Peyer's patch (tissue), 4 donors: ENCODE measurements at places on chromosomes 6 and 20. TPM values are rescaled to one million over a fixed set of nuclear protein-coding genes. Genes with fewer than 3 reads are reported as not detected.
A peak's percentile ranks its signal among the peaks of the same experiment; 100 is the strongest.

SLC25A27 gene
- total RNA-seq: 57.8 TPM

DNA sequence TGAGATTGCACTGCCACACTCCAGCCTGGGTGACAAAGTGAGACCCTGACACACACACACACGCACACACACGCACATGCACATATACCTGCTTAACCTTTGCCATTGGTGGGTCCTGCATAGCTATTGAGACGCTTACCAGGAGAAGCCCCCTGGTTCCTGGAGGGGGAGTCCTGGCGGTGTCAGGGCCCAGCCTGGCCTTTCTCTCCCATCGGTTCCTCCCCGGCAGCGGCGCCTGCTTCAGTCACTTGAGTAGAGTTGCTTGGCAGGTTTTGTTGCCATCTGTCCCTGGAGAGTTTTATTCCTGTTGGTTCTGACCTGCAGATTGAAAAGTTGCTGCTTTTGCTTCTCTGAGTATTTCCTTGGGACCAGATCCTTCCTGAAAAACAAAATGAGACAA lies 20.6 kb upstream of the FAM209A start:
- DNase-seq: no peak

TXLNB gene
- 0.54 TPM for total RNA-seq

ENPP5 gene
- total RNA-seq: 5.1 TPM

GRCh38 chr6:24925661-24926060 lies 10.1 kb downstream of the RIPOR2 start:
- DNase-seq: no peak

PHF1 gene
- total RNA-seq: 82.5 TPM

DNA sequence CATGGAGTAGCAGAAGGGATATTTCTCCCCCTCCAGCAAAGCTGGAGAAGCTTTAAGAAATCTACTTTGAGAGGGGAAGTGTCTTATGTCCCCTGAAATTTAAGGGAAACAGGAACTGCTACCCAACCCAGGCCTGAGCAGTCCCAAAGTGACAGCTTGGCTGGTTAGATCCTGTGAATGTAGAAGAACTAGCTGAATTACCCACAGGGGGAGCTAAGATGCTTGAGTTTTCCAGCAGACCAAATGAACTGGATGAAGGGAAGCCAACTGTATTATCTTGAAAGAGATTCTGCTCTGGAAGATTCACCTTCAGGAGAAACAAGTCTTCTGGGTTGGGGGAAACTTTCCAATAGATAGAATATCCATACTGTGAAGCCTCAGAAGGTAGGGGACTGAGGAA lies 303.3 kb upstream of the MMS22L start:
- DNase-seq: no peak

SNX9 gene
- 50.6 TPM for total RNA-seq

TREM2 gene
- not detected for total RNA-seq

DNA sequence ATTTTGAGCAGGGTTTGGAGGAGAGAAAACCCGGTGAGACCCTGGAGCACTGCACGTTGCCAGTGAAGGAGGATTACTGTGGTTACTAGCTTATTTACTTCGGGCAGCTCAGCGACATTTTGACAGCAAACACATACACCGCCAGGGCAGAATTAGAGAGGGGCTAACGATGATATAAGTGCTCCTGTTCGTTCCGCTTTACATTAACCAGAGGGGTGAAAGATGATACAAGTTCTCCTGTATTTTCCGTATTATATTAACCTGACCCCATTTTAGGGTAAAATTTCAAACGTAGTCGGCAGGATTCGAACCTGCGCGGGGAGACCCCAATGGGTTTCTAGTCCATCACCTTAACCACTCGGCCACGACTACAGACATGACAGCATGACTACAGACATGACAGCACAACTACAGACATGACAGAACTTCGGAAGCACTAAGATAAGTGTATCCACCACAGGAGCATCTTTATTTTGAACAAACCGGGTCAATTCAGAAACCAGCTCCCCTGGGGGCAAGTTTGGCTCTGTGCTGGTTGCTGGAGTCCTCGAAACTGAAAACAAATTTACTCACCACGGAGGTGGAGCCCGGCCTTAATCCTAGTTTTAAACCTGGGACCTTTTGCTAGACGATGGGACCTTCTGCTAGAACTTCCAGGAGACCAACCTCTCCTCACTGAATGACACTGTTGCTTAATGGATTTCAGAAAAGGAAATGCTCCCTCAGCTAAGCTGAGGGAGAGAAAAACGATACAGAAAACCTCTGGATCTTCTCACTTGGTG lies 80.4 kb upstream of the ZNF184 start:
- DNase-seq: no peak

- no peak for DNase-seq
These were observed 43.4 kb upstream of the TFAP2A start for GRCh38 chr6:10458287-10458686.

DNA sequence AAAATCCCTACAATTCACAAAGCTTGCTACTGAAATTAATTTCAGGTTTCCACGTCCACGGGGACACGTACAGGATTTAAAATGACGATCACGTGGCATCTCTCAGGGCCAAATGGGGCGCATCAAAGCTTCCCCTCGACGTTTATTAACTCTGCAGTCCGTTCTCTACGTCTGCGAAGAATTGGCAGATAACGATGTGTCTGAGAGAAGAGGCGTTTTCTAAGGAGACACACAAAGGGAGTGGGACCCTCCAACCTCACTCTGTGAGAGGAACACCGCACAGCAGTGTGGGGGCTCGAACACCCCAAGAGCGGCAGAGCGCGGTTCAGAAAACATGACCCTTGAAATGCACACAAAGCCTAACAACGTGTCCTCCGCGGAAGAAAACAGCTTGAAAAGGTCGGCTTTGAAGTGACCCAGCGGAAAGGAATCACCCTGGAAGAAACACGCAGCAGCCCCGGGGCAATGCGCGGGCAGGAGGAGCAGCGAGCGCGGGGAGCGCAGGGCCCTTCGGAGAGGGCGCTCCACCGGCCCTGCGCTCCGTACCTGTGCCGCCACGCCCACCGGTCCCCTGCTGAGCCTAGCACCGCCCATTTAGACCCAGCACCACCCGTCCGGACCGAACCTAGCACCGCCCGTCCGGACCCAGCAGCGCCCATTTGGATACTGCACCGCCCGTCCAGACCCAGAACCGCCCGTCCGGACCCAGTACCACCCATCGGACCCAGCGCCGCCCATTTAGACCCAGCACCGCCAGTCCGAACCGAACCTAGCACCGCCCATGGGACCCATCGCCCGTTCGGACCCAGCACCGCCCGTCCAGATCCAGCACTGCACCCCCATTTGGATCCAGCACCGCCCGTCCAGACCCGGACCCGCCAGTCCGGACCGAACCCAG lies 1.1 kb upstream of the AFDN start:
- peak; percentile 89 for DNase-seq

- DNase-seq: no peak
These were observed 8.6 kb upstream of the TUBB2B start for GRCh38 chr6:3236005-3236404.

- DNase-seq: no peak
These were observed 505 bp upstream of the KCNK15 start for GRCh38 chr20:44745122-44745597.

DSP gene
- 243 TPM for total RNA-seq

DNA sequence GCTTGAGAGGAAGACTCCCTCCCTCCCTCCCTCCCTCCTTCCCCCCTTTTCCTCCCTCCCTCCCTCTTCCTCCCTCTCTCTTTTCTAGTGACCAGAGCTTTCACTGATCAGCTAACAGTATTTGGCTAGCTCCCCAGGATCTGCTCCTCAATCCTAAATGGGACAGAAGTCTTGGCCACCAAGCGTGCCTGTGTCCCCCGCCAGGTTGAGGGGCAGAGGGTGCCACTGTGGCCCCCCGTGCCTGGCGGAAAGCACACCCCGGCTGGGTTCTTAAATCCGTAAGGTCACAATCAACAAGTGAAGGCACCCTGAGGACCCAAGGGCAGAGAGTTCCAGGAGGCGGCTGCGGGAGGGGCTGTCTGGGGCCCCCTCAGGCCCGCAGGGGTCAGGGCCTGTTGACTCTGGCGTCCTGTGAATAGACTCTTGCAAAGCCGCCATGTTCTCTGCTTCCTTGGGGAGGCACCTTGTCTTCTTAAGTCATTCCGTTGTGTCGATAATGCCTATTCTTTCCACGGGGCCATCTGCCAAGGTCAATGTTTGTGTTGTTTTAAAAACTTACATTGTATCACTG lies 38.9 kb upstream of the STX16 start:
- DNase-seq: peak; percentile 13

XKR7 gene
- not detected for total RNA-seq

SLC24A3 gene
- 4.5 TPM for total RNA-seq

GRCh38 chr6:168507297-168507696 lies 66.3 kb downstream of the SMOC2 start:
- DNase-seq: no peak

- no peak for DNase-seq
These were observed 262.0 kb downstream of the CDC5L start for GRCh38 chr6:44649365-44650025.

- DNase-seq: no peak
These were observed 23.8 kb downstream of the HLA-DOB start for GRCh38 chr6:32792901-32793435.

CRISP2 gene
- total RNA-seq: not detected

MRPS18B gene
- total RNA-seq: 36.3 TPM

DNA sequence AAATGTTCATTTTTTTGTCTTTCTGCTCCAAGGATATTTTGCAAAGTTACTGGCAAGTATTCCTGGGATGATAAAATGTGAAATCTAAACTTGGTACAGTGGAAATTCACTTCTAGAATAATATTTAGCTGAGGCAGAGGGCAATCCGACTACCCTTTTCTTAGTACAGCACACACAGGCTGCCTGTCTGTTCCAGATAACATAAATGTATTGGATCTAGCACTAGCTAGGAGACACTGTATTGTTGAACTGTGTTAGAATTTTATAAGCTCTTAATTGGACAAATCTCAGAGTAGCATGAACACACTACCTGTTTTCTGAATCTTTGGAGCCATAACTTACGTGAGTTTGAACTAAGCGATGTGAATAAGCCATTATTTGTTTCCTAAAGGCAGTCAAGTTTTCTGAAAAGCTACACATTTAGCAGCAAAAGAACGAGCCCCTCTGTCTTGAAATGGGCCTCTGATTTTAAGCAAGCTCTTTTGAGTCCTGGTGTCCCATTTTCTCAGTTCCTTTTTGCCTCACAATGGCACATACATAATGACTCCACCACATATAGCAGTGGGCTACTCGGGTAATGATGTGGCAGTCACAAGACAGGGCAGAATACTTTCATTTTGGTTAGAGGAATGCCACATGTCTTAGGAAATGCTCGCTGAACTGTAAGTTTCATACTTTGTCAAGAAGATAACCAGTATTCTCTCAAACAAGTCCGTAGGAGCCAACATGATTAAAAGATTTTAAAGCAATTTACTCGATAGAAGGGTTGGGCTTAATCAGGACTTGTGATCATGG lies 116.5 kb upstream of the ESR1 start:
- DNase-seq: no peak

DNA sequence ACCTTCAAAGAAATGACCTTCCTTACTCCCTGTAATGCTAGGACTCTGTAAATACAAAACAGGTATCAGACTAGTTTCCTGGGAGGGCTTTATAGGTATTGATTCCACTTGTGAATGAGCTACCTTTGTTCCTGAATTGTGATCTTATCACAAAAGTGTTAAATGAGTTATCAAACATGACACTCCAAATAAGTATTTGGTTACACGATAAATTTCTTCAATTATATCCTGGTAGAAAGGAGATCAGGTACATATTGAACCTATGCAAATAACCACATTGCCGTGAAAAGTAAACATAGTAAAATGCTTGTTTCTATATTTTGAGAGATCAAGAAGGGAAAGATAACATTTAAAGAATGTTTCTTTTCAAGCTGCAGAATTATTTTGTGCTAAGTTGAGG lies 285.3 kb downstream of the HIVEP2 start:
- DNase-seq: no peak

GRCh38 chr6:94323853-94324252 lies 904.5 kb upstream of the EPHA7 start:
- DNase-seq: no peak

DNA sequence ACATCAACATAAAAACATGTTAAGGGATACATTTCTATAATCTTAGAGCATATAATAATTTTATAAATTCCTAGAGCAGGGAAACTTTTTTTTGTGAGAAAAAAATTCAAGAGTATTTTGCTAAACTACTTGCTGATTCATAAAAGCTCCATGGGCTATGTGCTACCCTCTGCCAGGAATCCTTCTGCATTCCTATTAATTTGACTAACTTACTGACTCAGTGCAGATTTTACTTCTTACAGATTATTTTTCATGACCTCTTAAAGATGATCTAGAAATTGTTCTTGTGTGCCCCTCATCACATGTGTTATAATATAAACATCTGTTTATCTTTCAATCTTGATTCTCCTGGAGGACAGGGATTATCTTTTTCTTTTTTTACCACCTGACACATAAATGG lies 5.7 kb downstream of the VTA1 start:
- DNase-seq: no peak

DNA sequence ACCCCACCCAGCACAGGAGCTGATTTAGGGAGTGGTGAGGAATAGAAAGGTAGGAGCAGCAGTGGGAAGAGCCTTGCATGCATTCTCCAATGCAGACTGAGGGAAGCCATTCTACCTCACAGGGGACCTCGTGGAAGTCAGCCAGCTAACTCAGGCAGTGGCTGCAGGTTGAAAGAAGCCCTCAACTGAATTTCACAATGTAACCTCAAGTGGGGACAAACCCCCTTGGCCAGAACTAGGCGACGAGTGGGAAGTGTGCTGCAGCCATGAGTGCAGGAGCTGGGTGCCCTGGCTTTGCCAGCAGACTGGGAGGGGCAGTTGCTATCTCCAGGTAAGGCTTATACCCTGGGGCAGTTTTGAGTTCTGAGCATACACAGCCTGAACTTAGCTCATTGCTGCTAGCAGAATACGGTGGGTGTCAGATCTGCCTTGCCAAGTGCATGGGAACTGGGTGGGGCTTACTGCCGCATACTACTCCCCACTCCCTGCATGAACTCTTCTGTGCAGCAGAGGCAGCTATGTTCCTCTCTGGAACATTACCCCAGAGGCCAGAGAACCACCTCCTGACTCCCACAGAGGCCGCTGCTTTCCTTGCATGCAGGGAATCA lies 126.5 kb downstream of the CDK19 start:
- DNase-seq: no peak

DNA sequence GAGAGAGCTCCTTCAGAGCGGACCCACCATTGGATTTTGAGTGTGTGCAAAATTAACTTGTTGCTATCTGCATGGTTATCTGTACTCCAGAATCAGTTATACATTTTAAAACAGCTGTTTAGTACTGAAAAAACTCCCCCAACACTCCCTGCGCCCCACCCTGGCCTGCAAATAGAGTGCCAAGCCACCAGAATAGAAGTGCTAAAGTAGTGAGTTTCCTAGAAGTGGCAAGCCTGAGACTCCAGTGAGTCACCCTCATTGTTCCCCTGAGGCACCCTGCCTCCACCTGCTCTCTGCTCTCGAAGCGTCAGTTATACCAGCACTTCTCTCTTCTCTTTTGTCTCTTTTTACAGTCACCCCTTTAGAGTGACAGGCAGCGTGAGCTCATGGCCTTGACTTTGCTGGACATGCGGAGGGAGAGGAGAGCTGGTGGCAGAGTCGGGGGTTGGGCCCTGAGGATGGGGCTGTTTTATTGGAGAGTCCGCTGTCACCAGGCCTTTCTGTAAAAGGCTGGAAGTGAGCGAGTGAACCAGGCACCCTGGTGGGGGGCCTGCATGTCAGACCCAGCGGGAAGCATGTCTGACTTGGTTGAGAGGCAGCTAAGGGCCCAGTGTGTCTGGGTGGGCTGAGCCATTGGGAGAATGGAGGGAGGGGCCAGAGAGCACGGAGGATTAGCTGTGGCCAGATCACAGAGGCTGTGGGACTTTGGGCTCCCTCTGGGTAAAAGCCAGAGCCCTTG lies 10.4 kb downstream of the IGF2R start:
- no peak for DNase-seq

- no peak for DNase-seq
These were observed 23.0 kb upstream of the MYLIP start for GRCh38 chr6:16105854-16106253.

KHDC1L gene
- total RNA-seq: not detected
